ENCODE measurements at places on chromosomes 3 and 15.

GRCh38 chr3:139317660-139318430, 26.0 kb upstream of the MRPS22 start:
- no peak for DNase-seq

DNA sequence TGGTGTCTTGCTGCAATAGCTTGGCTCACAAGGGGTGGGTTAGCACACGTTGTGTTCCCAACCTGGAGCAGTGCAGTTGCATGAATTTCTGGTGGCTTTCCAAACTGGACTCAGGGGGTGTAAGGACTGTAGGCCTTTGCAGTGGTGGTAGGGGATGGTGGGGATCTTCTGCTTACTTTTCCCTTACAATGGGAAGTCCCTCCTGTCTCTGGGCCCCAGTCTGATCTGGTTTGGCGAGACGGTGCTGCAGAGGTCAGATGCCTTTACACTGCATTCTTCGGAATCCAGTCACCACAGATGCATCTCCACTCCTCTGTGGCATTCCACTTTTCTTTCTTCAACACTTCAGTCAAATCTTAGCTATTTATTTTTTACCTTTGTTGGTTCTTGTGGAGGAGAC, 132.1 kb downstream of the DOCK3 start:
- DNase-seq: no peak

DNA sequence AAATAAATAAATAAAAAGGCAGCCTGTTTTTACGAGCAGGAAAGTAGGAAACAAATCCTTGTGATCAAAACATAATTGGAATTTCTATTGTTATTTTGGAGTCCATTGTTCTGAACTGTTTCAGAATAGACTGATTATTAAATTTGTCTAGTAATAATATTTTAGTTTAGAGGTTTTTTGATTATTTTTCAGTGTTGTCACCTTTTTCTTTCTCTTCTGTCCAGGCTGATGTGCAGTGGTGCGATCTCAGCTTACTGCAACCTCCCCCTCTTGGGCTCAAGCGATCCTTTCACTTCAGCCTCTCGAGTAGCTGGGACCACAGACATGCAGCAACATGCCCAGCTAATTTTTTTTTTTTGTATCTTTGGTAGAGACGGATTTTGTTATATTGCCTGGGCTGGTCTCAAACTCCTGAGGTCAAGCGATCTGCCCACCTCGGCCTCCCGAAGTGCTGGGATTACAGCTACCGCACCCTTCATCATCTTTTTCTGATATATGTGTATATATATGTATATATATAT, 38.0 kb downstream of the KAT2B start:
- DNase-seq: no peak

GRCh38 chr3:47978386-47978785, 37.8 kb downstream of the MAP4 start:
- DNase-seq: no peak

- DNase-seq: peak; percentile 48
These were observed 263.6 kb upstream of the GOLGA6L4 start for GRCh38 chr15:83971992-83972391.

GRCh38 chr3:14222900-14223594, 44.4 kb downstream of the LSM3 start:
- peak; percentile 69 for DNase-seq

DNA sequence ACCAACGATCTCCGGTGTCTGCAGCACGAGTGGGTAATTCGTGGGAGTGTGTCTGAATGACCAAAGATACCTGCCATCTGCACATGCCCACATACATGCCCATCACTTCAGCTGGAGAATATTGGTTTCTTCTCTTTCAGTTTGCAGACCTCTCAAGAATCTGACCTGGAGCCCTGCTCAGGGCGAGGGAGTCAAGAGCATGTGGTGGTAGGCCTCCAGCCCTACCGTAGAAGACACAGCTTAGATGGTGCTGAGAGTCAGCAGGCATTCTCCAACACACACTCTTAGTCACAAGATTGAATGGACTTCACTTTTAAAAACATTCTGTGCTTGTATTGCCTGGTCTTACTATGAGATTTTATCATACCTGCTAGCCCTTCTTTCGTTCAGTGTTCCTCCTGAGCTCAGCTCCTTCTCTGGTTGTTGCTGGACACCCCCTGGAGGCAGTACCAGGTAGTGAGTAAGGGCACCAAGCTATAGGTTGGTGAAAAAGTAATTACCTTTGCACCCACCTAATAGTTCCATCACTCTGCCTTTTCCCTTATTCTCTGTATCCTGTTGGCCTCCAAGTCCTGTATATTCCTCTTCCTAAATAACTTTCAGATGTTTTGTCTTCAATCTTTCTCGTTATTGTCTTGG, 252.0 kb downstream of the CACNA2D3 start:
- DNase-seq: no peak

DNA sequence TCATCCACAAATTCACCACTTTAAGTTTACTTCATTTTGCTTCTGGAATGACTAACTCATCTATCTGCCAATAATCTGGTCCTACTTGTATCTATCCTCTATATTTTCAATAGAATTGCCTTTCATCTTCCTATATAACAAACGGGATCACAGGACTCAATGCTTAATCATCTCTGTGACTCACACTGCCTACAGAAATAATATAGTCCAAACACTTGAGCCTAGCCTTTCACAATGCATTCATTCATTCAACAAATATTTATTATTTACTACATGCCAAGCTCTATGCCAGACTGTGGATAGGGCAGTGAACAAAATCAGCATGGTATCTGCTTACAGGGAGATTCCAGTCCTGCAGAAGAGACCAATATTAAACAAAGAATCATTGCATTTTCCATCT, 16.6 kb upstream of the AGTR1 start:
- peak; percentile 12 for DNase-seq

DNA sequence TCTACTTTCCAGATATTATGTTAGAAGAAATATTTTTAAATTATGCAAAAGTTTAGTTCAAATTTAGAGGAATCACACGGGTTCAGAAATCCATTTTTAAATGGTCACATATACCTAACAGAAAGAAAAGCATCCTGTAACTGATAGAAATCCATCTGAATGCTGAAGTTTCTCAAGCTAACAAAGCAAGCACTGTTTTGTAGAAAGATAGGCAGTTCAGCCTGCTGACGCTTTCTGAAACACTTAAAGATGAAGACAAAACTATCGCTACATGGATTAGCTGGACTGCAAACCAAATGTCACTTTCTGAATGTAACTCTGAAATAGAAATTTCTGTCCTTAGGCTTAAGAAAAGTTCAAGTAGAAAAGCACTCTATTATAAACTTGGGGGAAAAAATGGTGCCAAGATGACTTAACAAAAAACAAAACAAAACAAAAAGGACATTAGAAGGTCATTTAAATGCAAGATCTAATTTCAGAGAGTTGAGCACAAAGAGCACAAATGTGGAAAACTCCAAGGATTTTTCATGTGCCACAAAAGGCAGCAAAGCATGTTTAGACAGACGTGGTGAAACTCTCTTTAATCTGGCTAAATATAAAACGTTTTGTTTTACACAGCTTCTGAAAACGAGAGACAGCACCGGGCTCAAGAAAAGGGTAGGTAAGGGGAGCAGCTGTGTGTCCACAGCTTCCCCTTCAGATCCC, 1.2 kb downstream of the PLOD2 start:
- no peak for DNase-seq

- no peak for DNase-seq
These were observed 11.4 kb downstream of the KLF15 start for GRCh38 chr3:126345641-126346460.

DNA sequence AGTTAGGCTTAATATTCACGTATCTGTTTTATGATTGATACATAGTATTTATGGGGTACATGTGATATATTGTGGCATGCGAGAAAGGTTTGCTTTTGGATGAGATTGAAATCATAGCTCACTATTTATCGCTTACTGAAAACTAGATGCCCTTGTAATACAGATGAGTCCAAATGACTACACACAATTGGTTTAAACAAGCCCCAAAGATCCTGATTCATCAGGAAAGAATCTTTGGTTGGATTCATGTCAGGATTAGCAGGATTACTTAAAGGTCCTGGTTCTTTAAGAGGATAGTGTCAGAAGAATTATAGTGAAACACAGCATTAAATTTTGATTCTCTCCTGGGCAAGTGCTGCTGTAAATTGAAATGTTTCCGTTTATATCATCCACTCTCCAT, 18.6 kb upstream of the AADAC start:
- DNase-seq: peak; percentile 73
